SJSA1 (cell line): ENCODE measurements at places on chromosomes 6 and 20. TPM values are rescaled to one million over a fixed set of nuclear protein-coding genes. Genes with fewer than 3 reads are reported as not detected.

- H3K4me1 ChIP-seq = no peaks in the 10 kb centered on the region; the same call in 1 of the 2 replicates
- peaks cover 95% of the 10 kb centered on the region for H3K36me3 ChIP-seq
- H3K27ac ChIP-seq = no peak overlapping the region
- H3K27me3 ChIP-seq = no peaks in the 10 kb centered on the region
- no peak for DNase-seq
These were observed 14.6 kb downstream of the SNHG17 start for GRCh38 chr20:38420388-38421085.

DNA sequence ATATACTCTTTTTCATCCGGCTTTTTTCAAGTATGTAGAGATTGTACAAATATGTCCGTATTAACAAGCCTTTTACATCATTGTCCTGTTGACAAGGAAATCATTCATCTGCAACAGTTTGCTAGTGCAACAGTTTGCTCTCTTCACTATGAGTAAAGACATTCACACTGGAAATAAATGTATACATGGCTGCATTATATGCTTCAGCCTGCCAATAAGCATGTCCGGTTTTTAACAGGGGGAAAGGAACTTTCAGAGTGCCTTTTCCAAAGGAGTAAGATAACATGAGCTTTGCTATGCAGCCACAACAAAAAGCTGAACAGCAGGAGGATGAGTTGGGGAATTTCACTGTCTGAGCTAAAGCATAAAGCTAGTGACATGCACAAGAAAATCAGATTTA lies 99.4 kb upstream of the ADTRP start:
- no peaks in the 10 kb centered on the region for H3K27me3 ChIP-seq
- DNase-seq = no peak
- no peaks in the 10 kb centered on the region for H3K36me3 ChIP-seq
- no peaks in the 10 kb centered on the region for H3K4me1 ChIP-seq
- no peak overlapping the region for H3K27ac ChIP-seq
- no peak overlapping the region for H3K4me3 ChIP-seq

DNA sequence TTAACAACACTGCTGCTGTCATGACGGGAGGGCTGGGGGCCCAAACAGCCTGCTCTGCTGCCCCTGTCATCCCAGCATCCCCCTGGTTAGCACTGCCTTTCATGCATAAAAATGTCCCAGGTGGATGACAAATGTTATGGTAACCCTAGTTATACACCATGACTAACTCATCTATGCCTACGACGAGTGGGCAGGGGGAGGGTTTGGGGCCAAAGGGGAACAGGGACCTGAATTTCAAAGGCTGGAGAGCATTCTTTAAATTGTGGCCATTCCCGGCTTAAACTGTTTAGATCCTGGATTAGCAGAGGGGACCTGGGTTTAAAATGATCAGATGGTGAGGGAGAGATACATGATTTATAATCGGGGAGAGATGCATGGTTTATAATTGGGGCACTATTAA lies 24.4 kb downstream of the GNAS-AS1 start:
- no peak overlapping the region for H3K27ac ChIP-seq
- H3K4me3 ChIP-seq = no peak overlapping the region
- no peaks in the 10 kb centered on the region for H3K27me3 ChIP-seq
- no peaks in the 10 kb centered on the region; the same call in 1 of the 2 replicates for H3K36me3 ChIP-seq

DNA sequence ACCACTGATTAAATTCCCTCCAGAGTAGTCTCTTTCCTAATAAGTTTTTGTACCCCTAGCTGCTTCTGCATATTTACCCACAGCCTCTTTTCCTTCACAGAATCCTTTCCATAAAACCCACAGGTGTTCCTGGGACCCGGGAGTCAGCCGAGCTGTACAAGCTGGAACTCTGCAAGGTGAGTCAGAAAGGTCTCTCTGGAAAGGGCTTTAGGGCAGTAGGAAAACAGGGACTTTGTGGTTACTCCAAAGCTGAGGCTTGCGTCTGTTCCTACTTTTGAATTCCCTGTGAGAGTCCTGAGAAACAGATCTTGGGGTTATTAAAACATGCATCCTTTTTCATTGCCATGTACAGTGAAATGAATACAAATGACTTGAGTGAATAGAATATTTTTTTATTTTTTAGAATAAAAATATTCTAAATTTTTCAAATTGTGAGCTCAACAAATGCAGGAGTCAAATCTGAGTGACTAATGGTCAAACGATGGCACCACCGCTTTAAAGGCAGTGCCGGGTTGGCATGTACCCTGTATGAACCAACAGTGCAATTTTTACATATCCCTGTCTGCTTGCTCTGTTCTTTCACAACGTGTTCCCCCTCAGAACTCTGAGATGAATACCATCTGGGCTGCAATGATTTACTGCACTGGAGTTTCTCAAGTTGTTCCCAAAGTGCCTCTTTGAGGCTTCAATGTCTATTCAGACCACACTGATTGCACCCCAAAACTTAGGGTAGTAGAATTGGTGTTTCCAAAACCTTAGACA lies 78.4 kb downstream of the GFRAL start:
- no peak overlapping the region for H3K27ac ChIP-seq
- 0 out of 2 replicates have a peak, but pooled peaks cover 2% of the 10 kb centered on the region for H3K27me3 ChIP-seq
- H3K4me1 ChIP-seq = no peaks in the 10 kb centered on the region
- DNase-seq = no peak

DNA sequence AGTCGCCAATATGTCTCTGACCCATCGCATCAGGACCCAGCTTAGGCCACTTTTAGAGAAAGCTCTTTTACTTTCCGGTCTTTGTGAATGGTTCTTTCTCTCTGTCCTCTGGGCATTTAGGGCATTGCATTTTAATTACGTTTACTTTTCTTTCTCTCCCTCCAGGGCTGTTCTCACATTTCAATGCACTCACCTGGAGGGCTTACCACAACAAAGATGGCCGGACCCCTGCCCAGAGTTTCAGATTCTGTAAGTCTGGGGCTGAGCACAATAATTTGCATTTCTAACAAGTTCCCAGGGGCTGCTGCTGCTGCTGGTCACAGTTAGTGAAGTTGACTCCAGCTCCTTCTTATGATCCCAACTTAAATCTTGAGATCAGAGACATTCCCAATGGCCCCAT lies 3.0 kb downstream of the ANKRD66 start:
- no peak overlapping the region for H3K4me3 ChIP-seq
- H3K36me3 ChIP-seq = no peaks in the 10 kb centered on the region
- no peak for DNase-seq

DNA sequence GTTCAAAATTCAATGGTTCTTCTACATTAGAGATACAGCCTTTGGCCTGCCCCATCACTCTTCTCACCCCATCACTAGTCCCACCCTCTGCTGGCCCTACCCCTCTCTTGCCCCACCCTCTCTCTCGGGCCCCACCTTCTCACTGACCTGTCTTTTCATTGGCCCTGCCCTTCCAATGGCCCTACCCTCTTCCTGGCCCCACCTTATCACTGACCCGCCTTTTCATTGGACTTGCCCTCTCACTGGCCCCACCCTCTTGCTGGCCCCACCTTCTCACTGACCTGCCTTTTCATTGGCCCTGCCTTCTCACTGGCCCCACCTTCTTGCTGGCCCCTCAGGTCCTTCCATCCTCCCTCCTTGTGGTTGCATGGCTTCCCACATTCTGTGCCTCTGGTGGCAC lies 107.2 kb upstream of the PLEKHG1 start:
- DNase-seq = no peak
- H3K4me3 ChIP-seq = no peak overlapping the region
- peaks cover 3% of the 10 kb centered on the region; the same call in 1 of the 2 replicates for H3K4me1 ChIP-seq
- no peaks in the 10 kb centered on the region for H3K27me3 ChIP-seq
- H3K27ac ChIP-seq = no peak overlapping the region

Gene ADAT2
- 3.1 and 5.5 TPM in 2 replicates for total RNA-seq

- no peaks in the 10 kb centered on the region for H3K27me3 ChIP-seq
- H3K4me3 ChIP-seq = no peak overlapping the region
- no peaks in the 10 kb centered on the region for H3K36me3 ChIP-seq
These were observed 15.0 kb upstream of the DSE start for GRCh38 chr6:116355796-116356195.

GRCh38 chr6:106789428-106790148 lies 160.2 kb downstream of the QRSL1 start:
- H3K36me3 ChIP-seq = no peaks in the 10 kb centered on the region
- no peak for DNase-seq
- H3K4me3 ChIP-seq = no peak overlapping the region
- no peaks in the 10 kb centered on the region for H3K27me3 ChIP-seq
